Effector memory CD4-positive, alpha-beta T cell (primary cell): ENCODE measurements at places on chromosomes 4 and X.

DNA sequence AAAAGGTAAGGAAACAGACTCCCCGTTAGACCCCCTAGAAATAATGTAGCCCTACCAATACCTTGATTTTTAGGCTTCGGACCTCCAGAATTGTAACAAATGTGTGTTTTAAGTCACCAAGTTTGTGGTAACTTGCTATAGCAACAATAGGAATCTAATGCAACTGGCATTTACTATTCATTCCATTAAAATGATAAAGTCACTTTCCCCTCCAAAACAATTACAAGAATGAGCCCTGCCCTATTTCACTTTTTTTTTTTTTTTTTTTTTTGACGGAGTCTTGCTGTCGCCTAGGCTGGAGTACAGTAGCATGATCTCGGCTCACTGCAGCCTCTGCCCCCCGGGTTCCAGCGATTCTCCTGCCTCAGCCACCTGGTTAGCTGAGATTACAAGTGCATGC, 3.5 kb upstream of the DDX60L start:
- DNase-seq: no peak

DNA sequence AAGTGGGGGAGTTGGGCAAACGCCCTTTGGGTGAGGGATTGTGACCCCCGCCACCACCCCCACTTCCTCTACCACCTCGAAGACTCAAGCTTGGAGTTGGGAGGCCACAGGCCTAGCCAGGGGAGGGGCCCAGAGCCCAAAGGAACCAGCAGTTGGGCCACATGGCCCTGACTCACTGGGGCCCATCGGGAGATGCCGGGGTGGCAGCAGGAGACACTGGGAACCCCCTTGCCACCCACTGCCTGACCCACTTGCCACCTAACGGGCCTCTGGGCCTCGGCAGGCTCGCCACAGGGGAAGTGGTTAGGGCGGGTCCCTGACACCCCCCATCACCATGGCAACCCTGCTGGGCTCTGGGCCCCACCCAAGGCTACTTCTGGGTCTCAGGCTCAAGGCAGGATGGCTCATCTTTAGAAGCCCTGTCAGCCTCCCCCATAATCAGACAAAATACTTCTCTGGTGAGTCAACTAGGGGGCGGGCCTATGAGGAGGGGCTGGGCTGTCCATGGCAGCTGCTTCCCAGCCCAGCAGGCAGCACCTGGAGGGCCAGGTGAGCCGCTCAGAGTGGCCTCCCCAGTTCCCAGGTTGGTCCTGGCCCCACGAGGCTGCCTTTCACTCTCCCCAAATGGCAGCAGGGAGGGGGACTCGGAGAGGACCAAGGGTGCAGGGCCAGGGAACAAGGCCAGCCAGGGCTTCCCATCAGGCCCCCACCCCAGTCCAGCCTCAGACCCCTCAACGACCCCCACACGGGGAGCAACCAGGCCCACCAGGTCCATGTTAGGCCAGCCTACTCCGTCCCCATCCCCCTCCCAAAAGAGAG, 5.6 kb downstream of the FLNA start:
- DNase-seq: peak; percentile 89

DNA sequence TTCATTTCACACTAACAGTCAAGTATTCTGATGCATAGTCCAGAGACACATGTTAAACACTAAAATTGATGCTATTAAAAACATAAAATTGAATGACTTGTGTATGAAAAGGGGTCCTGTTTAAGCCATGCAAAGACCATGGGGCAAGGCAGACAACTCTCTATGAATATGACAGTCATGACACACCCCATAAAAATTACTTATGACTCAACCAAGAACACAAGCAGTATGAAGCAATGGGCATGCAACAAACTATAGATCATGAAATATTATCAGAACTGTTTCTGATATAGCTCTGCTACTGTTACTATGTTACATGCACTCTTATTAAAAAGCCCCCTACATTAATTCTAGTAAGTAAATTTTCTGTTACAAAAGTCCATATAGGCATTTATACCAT, 57.5 kb upstream of the ZCCHC13 start:
- no peak for DNase-seq

GRCh38 chr4:146442801-146443200, 78.9 kb downstream of the SLC10A7 start:
- no peak for DNase-seq

- DNase-seq: no peak
These were observed 608.1 kb downstream of the MID1IP1 start for GRCh38 chrX:39409246-39409917.

DNA sequence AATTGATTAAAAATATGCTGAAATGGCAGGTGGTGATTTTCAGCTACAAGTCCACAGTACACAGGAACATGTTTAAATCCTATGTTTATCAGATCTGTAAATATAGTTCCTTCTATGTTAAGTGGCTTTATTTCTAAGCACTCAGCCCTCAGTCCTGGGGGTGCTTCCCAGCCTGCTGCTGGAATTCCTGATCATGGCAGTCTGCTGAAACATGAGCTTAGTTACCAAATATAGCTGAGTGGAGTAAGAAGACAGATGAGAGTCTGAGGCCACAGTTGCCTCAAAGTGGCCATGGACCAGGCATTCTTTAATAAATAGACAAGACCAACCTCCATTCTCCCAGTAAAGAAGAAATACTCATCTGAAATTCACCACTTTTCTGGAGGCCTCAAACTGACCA, 17.1 kb upstream of the DDX60 start:
- DNase-seq: no peak
